ENCODE measurements at places on chromosomes 6 and 20.

- DNase-seq = no peak
Observed at GRCh38 chr6:157841211-157841840, 18.3 kb downstream of the SNX9 start.

DNA sequence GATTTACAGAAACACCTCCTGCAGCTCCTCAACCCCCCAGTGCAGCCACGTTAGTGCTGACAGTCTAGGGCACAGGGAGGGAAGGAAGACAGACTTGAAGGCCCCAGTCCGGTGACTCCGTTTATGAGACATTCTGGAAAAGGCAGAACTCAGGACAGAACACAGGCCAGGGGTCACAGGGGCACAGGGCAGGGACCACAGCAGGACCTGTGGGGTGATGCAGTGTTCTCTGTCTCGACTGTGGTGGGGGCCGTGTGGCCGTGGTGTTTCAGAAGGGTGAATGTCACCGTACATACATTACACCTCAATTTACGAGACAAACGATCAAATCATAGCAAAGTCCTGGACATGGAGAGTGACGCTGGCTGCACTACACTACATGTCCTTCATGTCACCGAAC, 11.3 kb downstream of the BHLHE23 start:
- no peak for DNase-seq

DNA sequence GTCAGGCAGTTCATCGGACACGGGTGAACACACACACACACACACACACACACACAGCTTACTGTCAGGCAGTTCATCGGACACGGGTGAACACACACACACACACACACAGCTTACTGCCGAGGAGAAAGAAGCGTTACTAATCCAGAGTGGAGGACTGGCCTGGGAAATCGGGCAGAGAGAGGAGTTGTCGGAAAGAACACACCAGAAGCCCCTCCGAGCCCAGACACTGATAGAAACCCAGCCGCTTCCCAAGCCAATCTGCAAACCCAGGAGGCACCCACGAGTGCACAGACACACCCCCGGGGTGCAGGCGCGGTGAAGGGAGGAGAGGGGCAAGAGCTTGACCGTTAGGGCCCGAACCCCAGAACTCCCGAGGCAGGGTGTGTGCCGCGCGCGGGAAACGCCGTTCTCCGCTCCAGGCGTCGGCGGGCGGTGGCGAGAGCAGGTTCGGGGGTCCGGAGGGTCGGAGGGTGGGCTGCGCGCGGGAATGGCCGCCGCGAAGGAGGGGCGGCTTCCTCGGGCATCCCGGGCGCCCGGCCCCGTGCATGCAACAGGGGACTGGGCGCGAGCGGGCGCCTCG, 636 bp downstream of the ELOVL2 start:
- DNase-seq = peak; percentile 3

- no peak for DNase-seq
Observed at GRCh38 chr6:147567141-147567805, 58.8 kb downstream of the SAMD5 start.

DNA sequence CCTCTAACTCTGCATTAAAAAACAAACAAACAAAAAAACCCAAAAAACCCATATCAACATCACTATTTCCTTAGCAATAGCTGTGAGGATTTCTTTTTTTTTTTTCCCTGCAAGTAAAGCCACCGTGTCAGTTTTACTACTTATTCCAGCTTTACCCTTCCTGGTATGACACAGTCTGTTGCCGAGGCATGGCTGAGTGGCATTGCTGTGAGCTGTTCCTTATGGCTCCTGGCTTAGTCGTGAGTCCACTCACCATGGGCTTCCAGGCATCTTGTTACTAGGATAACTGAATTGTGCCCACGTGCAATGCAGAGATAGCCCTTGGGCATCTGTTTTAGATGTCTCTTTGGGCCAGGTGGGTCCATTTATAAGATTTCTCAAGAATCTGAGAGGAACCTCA, 84.8 kb downstream of the LRRC1 start:
- no peak for DNase-seq

DNA sequence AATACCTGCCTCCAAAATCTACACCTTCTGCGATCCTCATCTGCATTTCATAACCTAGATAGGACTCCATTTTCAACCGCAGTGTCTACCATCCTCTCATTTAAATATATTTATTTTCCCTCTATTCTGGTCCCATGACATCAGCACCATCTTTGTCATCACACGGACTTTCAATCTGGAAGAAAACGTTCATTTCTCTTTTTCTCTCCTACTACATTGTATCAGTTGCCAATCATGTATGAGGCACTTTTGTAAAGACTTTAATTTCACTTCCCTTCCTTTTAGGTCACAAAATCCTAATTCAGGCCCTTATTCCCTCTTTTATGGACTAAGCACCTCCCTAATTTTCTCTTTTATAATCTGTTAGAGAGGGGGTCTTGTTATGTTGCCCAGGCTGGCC, 89.6 kb downstream of the PHACTR1 start:
- DNase-seq = no peak

DNA sequence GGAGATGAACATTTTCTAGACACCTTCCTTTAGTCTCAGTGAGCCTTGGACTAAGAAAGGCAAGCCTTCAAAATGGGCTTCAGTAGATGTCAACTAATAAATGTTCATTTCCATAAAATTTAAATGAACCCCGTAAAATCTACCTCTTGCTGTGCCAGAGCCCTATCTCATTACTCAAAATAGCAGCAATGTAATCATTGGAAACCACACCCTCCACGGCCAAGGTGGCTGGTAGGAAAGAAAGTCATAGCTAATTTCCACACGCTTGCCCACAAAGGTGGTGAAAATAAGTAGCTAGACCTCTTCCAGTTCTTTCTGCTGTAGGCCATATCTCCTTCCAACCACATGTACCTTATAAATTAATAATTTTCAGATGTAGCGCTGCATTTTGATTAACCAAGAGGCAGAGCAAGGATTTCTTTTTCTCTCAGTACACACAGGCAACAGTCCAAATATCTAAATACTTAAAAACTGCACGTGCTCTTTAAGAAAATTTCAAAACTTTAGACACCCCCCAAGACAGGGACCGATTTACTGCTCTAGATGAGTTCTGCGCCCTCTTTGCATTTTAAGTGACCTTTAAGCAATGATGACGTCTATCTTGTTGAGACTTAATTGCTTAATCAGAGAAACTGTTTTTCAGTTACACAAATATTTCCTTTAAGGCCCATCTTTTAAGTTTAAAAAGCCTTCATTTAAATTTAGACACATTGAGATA, 290.8 kb downstream of the ZNF217 start:
- DNase-seq = no peak

DNA sequence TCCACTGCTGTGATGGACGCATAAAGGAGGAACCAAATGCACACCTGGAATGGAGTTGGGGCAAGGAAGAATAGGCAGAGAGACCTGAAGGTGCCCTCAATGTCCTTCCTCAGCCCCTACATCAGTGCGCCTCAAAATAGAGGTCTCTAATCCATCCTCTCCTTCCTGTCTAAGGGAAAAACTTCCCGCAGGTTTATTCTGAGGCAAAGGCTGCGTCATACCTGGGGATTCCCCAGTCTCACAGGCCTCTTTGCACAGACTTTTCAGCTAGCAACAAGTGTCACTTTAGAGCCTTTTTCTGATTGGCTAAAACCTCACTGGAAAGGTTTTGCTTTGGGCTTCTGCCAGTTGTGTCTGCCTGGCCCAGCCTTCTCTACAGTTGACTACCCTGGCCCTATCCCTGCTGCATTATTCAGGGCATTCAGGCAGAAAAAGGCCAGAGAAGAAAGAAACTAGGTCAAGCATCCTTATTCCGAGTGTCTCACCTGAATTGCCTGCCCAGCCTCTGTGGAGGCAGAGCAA, 1.8 kb upstream of the HLA-DQB1 start:
- peak; percentile 36 for DNase-seq

DNA sequence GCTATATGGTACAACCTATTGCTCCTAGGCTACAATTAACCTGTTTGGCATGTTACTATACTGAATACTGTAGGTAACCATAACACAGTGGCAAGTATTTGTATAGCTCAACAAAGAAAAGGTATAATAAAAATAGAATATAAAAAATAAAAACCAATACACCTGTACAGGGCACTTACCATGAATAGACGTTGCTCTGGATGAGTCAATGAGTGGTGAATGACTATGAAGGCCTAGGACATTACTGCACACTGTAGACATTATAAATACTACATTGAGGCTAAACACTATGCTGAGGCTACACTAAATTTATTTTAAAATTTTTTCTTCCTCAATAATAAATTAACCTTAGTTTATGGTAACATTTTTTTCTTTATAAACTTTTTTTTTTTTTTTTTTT, 18.6 kb downstream of the ELOVL5 start:
- no peak for DNase-seq

GRCh38 chr6:11092668-11093375, 812 bp upstream of the SMIM13 start:
- DNase-seq = peak; percentile 23

DNA sequence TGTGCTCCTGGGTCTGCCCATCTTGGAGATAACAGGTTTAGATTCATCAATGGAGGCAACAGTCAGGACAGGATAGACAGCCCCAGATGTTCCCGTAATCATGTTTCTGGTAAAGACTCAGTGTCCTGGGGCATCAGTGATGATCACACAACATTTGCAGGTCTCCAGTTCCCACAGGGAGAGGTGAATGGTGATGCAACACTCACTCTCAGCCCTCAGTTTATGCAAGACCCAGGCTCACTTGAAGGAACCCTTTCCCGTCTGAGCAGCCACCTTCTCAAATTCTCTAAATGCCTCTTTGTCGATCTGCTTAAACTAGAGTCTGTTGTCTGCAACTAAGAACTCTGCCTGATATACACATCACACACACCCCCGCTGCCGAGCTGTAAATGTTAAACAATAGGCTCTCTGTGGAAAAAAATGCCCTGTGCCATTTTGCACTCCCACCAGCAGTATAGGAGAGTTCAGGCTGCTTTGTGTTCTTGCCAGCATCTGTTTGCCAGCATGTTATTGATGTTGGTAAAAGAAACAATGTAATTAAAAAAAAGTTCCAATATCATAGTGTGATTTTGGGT, 30.1 kb upstream of the SCP2D1 start:
- no peak for DNase-seq

DNA sequence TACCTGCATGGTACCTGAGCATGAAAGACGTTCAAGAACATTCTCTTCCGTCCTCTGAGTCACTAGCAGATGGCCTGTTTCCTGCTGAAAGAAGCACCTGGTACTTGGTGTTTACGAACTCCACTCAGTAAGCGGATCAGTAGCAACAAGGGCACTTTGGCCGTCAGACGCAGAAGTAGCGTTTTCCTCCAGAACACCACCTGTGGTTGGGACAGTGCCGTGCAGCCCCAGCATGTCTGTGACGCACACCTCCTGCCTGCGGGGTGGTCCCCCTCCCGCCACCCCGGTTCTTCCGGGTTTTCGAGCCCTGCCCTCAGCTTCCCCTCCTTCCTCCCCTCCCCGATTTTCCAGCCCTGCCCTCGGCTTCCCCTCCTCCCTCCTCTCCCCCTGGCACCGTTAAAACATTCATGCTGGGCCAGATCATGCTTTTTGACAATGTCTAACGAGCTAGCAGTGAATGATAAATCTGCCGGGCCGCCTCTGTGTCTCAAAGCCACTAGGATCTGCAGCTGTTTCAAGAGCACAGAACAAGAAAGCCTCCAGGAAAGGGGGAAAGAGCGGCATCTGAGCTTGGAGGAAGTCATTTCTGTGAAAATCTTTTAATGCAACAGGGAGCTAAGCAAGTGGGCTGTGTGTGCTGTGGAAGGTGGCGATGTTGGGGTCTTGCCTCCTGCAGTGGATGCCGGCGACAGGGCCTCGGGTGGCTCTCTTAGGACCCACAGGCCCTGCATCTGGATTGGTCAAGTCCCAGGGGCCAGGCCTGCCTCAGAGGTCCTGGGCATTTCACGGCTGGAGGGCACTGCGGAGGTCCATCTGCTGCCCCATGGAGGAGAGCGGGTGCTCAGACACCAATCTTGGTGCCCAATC, 207.9 kb downstream of the ERMARD start:
- peak; percentile 61 for DNase-seq

GRCh38 chr6:129207832-129208231, 324.9 kb downstream of the LAMA2 start:
- DNase-seq = no peak

- no peak for DNase-seq
Observed at GRCh38 chr6:18538315-18538714, 151.2 kb downstream of the RNF144B start.

GRCh38 chr6:28489366-28490204, 26.0 kb downstream of the GPX6 start:
- peak; percentile 52 for DNase-seq

DNA sequence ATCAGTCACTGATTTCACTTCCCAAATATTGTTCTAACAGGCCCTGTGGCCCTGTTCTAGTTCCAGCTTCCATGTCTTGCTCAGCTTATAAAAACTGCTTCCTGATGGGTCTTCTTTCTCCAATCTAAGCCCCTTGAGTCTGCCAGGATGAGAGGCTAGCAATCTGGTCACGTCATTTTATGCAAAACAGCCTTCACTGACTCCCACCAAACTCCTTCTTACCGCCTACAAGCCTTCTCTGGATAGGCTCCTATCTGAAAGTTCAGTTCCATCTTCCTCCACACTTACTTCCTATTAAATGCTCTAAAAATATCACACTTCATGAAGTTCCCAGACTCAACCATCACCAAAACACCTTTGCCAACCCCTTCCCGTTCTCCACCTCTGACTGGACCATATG, 15.5 kb downstream of the CRNKL1 start:
- DNase-seq = no peak

- no peak for DNase-seq
Observed at GRCh38 chr20:5463007-5463686, 146.4 kb upstream of the PROKR2 start.

- no peak for DNase-seq
Observed at GRCh38 chr20:48724382-48724781, 103.4 kb downstream of the PREX1 start.

DNA sequence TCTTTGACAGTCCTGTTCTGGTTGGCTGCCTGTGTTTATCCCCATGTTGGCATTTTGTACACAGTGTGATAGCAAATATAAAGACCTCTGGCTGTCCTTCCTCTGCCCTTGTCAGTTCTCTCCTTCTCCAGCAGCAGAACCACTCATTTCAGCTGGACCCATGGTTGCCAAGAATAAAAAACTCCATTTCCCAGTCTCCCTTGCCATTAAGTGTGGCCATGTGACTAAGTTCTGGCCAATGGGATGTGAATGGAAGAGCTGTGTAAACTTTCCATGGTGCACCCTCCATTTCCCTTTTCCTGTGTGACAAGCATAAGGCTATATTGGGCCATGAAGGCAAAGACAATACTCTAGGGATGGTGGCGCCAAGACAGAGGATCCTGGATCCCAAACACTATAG, 78.4 kb upstream of the TBC1D7 start:
- no peak for DNase-seq

- DNase-seq = peak; percentile 65
Observed at GRCh38 chr20:41329435-41330342, 10.9 kb upstream of the LPIN3 start.

- no peak for DNase-seq
Observed at GRCh38 chr6:19824058-19824807, 12.9 kb upstream of the ID4 start.

- no peak for DNase-seq
Observed at GRCh38 chr6:157181649-157182048, 141.7 kb downstream of the TMEM242 start.

GRCh38 chr6:93417421-93418013, 1.8 kb downstream of the EPHA7 start:
- no peak for DNase-seq

- no peak for DNase-seq
Observed at GRCh38 chr6:116396441-116396840, 25.7 kb downstream of the DSE start.

GRCh38 chr20:25294459-25295385, 46.8 kb downstream of the PYGB start:
- DNase-seq = peak; percentile 67

- no peak for DNase-seq
Observed at GRCh38 chr6:37204014-37204751, 34.2 kb downstream of the PIM1 start.

All from activated naive CD8-positive, alpha-beta T cell treated with anti-CD3 and anti-CD28 coated beads for 36 hours (primary cell).